Testis (tissue), 5 donors: ENCODE measurements at places on chromosomes 11 and 22.

- no peak for DNase-seq
Observed at GRCh38 chr11:70885281-70886231, 366.8 kb downstream of the SHANK2 start.

- DNase-seq, result peak; percentile 43
Observed at GRCh38 chr11:102144357-102145355, 34.4 kb downstream of the YAP1 start.

- DNase-seq, result no peak
Observed at GRCh38 chr11:81220146-81220895, 1513.3 kb downstream of the FAM181B start.

DNA sequence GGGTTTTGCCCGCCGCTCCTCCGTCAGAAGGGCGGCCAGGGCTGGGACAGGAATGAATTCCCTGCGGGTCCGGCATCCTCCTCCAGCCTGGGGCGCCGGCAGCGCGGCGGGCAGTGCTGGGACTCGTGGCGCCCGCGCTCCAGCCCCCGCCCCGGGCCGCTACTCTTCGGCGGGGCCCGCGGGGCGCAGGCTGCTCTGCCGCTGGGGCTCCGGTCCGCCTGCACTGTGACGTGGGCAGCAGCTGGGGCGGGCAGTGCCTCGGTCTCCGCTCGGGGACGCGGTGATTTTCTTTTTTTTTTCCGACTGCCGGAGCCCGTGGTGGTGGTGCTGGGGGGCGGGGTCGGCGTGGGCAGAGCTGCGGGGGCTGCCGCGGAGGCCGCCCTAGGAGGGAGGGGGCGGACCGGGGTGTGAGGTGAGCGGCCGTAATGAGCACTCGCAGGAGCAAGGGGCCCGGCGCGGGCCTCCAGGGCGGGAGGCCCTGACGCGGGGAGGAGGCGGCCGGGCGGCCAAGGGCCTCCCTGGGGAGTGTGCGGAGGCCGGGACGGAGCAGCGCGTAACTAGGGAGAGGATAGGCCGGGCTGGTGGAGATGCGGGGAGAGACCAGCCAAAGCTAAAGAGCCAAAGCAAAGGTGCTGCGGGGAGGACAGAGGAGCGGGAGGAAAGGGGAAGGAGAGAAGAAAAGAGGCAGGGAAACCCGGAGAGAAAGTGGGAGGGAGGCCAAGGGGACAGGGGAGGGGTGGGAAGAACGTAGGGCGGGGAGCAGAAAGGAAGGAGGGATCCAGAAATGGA lies 73.3 kb upstream of the ZBED5 start:
- peak; percentile 72 for DNase-seq

DNA sequence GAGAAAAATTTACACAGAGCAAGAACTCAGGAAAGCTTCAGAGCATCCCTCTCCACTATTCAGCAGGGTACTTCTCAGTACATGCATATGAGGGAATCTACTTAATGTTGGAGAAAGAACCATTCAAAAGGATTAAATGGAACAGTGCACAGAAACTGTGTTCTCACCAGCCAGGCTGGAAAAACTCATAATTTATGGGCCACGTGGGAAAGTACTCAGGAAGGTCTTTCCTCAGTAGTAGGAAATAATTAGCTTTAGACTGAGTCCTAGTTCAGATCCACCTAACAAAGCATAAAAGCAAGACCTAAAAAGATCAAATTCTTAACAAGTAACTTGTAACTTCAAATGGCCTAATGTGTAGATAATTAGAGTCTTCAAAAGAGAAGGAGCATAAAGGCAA lies 134.0 kb downstream of the FAM76B start:
- DNase-seq, result no peak

DNA sequence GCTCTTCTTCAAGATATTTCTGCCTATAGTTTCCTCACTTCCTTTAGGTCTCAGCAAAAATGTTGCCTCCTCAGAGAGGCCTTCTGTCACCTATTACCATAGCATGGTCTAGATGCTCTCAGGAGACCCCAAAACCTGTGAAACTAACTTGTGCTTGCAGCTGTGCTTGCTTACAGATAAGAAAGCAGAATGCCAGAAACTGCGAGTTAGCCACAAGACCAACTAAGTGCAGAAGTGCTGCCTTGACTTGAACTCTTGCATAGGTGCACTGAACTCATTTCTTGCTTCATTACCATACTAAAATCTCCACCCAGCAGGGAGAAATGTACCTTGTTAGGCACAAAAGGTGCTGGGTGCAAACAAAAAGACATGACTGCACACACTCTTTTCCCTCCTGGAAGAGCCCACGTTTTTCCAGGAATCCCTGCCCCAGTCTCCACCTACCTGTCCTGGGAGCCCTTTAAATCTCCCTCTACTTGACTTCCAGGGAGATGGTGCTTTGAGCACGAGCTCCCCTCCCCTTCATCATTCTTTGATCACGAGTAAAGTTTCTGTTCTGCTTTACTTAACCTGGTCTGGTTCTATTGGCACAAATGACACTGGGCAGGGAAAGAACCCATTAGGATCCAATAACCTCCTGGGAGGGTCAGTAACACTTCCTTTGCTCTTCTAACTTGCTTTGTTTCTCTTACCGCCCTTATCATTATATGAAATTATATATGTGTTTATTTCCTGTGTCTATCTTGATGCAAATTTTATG lies 137.7 kb upstream of the DDI1 start:
- no peak for DNase-seq

DNA sequence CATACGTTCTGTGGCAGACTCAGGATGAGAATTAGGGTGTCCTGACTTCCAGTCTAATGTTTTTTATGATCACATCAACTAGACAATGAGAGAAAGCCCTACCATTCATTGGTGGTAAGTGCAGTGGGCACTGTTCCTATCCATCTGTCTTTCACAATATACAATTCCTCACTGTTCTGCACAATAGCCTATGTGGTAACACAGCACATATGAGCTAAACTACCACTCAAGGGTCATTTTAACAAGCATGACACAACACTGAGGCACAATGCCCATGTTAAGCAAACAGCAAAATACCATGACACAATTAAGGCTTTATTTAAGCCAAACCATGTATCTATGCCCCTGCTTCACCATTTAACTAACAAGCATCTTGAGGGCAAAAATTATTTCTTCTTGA lies 52.3 kb downstream of the SIK3 start:
- no peak for DNase-seq

DNA sequence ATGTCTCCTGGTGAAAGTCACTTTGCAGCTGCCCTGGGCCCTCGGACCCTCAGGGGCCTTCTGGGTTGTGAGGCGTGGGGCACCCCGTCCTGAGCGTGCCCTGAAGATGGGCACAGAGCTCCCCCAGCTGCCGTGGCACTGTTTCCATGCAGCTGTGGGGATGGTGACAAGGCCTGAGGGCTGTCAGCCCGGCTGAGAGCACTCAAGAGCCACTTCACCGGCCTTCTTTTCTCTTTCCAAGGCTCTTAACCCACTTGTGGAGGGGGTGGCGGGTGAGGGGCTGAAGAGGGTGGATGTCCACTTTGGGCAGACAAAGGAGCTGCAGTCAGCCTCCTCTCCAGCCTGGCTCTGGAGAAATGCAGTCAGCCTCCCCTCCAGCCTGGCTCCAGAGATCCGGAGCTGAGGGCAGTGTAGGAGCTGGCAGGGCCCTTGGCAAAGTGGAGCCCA lies 239.5 kb downstream of the ST3GAL4 start:
- no peak for DNase-seq

GRCh38 chr11:108887436-108888238 lies 222.8 kb downstream of the DDX10 start:
- DNase-seq, result no peak

GRCh38 chr11:27246925-27247324 lies 116.1 kb downstream of the CCDC34 start:
- DNase-seq, result no peak

DNA sequence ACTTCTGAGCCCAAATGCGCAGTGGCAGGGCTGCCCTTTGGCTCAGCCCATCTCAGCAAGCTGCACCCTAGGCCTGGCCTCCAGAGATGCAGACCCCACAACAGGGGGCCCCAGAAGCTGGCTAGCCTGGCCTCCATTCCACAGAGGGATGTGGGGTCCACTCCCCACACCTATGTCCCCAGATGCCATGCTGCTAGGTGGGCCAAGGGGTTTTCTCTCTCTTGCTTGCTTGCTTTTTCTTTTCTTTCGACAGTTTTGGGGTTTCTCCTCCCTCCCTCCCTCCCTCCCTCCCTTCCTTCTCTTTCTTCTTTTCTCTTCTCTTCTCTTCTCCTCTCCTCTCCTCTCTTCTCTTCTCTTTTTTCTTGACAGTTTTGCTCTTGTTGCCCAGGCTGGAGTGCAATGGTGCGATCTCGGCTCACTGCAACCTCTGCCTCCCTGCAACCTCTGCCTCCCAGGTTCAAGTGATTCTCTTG lies 9.6 kb downstream of the SCARF2 start:
- DNase-seq, result no peak

DNA sequence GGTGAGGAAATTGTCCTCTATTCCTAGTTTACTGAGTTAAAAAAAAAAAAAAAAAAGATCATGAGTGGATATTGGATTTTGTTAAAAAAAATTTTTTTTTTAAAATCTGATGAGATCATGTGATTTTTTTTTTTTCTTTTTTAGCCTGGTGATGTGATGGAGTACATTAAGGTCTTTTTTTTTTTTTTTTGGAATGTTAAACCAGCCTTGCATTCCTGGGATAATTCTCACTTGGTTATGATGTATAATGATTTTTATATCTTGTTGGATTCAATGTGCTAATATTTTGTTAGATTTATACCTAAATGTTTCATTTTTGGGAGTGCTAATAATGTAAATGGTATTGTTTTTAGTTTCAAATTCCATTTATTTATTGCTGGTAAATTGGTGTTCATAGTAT lies 43.3 kb downstream of the DDX10 start:
- no peak for DNase-seq
